ENCODE measurements at places on chromosomes 3 and 15.

DNA sequence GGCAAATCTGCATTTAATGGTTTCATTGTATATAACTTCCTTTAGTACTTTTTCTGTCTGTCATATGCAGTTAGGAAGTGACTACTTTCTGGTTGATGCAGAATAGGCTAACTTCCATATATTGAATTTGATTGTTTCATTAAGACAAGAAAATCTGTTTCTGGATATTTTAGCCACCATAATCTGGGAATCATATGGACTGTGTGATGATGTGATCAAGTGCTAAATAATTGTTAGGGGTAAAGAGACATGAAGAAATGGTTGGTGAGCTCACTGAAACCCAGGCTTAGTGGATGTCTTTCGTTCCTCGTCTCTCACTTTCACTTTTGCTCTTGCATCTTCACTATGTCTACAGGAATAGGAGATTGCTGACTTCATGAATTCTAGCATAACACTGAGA lies 3.5 kb upstream of the MNS1 start:
- no peak for DNase-seq

- no peak for DNase-seq
Measured at GRCh38 chr3:177107461-177108239, 89.6 kb downstream of the TBL1XR1 start.

DNA sequence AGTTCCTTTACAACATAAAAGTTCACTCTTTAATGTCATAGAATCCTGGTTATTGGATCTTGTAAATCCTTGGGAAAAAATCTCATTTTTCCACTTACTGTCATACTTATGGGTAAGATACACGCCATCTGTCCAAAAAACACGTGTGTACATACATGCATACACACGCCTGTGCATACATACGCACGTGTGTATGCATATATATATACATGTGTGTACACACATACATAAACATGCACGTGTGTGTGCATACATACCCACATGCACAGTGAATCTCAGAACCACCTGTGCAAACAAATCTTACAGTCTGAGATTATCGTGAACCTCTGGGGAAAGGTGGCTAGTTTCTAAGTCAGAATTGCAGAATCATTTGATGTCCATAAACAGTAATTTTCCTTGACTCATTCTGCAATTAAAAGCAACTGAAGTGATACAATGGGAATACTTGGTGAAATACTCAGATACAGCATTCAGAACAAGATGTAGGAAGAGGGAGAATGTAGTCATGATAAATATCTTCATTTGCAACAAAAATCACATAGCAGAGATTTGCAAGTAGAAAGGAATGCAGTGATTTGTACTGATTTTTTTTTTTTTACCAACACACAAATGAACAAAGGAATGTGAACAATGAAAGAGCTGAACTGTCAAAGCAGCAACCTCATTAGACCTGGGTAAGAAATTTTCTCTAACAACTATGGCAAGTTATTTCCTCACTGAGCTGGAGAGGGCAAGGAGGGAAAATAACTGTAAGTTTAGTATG lies 160.6 kb upstream of the POU1F1 start:
- DNase-seq: no peak

DNA sequence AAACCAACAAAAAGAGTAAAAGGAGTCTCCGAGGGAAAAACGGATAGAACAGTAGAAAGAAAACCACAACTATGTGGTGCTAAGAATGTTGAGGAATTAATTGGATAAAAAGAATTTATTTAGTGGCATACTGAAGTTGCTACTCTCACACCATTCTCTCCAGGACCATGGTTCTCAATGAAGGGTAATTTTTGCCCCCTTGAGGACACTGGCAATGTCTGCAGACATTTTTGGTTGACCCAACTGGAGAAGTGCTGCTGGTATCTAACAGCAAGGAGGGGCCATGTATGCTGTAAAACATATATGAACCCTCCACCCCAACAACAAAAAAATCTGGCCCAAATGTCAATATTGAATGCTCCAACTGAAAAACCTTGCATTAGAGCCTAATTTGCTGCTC lies 85.9 kb upstream of the CSPG5 start:
- DNase-seq: no peak

- DNase-seq: no peak
Measured at GRCh38 chr3:43094851-43095250, 11.0 kb downstream of the POMGNT2 start.

Data from activated CD8-positive, alpha-beta memory T cell treated with anti-CD3 and anti-CD28 coated beads, Interleukin-2, amount 50 U/mL, for 48 hours (primary cell).